ENCODE measurements at places on chromosomes 1 and 21.

- no peak for DNase-seq
Measured at GRCh38 chr1:82565146-82565545, 764.4 kb downstream of the ADGRL2 start.

GRCh38 chr1:115239426-115239825, 98.6 kb downstream of the NGF start:
- no peak for DNase-seq

DNA sequence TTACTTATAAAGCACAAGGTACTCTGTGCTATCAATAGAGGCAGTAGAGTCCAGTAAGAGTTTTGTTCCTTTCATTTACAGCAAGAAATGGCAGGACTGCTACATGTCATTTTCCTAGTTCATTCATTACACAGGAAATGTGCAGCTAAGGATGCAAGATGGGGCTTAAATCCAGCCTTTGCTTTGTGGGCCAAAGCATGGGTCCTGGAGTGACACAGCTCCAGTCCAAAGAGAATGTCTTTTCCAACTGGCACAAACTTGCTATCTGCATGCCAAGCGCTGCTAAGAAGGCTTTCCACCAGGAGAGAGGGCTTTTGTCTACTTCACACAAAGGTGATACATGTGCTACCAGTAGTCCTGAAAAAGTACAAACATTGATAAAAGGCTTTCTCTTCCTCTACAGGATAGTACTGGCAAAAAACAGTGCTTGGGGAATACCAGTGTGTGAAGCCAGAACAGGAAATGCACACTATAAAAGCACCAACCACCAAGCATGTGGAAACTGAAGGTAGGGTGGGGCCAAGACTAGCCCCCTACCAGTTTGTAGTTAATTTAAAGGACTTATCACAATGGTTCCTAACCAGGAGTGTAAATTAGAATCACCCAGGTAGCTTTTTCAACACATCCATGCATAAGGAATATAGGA, 68.7 kb downstream of the ARID4B start:
- DNase-seq, result no peak

- no peak for DNase-seq
Measured at GRCh38 chr1:160267284-160267991, 5.1 kb upstream of the DCAF8 start.

DNA sequence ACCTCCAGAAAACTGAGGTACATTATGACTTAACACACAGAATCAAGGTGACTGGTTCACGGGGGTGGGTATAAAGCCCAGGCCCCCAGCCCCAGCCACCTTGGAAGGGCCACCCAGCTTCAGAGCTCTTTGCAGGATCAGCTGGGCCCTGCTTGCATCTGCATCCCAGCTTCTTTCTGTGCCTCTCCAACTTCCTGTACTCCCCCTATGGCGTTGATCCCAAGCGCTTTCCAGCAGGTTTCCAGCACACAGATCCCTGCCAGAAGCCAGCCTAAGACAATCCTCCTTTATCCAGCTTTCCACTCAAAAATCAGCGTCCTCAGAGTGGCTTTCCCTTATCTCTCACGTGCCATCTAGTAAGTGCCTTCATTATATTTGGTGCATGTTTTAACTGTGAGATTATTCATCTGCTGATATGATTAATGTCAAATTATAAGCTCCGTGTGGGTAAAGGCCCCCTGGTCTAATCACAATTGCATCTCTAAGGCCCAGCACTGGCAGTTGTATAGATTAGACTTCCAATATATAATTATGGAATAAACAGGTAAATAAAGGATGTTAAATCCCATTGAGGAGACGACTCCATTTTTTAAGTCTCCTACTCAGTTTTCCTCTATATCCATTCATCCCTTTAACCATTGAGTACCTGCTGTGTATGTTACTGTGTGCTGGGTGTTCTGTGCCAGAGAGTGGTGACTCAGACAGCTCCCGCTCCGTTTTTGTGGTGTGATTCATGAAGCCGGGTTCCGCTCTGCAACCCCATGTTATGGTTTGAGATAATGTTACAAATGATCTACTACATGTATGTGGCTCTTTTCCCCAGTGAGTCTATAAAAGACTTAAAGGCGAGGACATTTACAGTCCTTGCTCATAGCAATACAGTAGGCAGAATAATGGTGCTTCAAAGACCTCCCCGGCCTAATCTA, 387.6 kb downstream of the PCP4 start:
- DNase-seq, result peak; percentile 51

- DNase-seq, result no peak
Measured at GRCh38 chr1:194267021-194267420, 1080.6 kb upstream of the B3GALT2 start.

DNA sequence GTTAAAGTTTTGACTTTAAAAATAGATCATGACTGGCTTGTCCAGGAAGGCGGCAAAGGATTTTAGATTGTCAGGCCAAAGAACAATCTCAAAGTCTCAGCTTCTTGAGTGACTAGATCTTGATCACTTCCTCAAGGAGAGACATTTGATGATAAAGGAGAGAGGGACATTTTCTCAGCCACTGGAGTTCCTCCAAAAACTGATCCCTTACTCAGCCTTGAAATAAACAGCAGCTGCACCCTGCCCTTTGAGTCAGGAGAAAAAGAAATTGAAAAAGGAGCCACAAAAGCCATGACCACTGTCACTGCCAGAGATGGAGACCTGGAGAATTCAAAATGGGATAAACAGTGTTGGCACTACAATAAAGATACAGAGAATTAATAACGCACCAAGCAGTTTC, 288.4 kb upstream of the PRMT6 start:
- DNase-seq, result no peak

DNA sequence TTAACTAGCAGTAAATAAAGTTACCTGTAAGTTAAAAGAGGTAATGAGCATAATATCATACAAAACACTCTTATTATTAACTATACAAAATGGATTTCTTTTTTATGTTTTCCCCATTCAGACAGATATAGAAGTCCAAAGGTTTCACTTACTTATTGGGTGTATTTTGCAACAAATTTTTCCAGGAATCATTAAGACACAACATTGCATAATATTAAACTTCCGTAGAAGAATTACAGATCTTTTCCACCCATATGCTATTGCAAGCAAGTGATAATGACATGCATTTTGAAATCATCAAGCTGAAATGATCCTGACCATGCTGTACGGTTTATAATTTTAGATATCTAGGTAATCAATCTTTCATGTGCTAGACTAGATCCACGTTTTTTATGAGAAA, 957.0 kb downstream of the NCAM2 start:
- no peak for DNase-seq

DNA sequence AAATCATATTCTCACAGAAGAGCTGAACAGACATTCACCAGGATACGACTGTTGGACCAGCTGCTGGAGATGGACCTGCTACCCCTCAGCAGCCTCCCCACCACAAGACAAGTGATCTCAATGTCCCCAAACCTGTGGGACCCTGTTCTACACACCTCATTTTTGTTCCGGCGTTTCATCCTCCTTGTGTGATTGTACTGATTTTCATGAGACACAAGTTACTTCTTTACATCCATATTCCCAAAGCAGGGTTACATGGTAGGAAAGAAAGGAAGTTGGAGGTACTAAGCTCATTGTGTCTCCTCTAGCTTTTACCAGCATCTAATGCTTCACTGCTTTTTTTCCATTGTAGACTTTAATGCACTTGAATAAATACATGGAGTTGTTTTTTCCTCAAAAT, 8.7 kb downstream of the ADAMTS1 start:
- no peak for DNase-seq

- no peak for DNase-seq
Measured at GRCh38 chr21:42637267-42638041, 16.0 kb upstream of the PDE9A start.

DNA sequence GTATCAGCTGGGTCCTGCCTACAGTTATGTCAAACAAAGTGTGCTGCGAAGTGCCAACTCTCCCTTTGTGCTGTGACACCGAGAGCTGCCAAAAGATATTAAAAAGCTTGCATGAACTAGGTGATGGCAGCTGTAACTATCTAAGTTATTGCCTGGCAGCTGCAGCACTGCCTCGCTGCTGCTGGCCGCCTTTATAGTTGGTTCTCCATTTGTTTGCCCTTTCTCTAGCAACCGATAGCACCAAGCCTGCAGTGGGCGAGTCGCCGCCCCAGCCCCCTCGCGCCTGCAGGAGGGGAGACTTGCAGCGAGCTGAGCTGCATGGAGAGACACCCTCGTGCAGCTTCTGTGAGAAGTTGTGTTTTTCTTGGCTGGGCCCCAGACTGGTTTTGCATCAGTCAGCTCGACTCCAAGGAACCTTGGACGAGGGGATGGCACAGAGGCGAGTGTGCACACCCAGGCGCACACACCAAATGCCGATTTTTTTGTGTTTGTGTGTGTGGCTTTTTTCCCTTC, 330.6 kb downstream of the RPS6KC1 start:
- DNase-seq, result peak; percentile 29

- DNase-seq, result no peak
Measured at GRCh38 chr1:212512816-212513559, 80.3 kb downstream of the NENF start.

- no peak for DNase-seq
Measured at GRCh38 chr1:205346956-205347574, 9.7 kb downstream of the KLHDC8A start.

DNA sequence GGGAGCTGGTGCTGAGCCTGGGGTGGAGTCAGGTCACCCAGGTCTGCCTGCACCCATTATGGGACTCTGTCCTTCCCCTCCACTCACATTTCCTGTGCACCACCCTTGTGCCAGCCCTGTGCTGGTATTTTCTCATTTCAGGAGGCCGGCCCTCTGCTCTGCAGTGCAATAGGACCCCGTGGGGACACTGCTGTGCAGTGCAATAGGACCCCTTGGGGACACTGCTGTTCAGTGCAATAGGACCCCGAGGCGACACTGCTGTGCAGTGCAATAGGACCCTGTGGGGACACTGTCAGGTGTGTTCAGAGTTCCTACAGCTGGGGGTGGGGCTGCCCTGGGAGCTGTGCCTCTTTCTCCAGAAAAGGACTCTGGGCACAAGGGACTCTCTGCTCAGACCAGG, 36.2 kb upstream of the DMBX1 start:
- no peak for DNase-seq

GRCh38 chr21:34043333-34043732, 30.0 kb upstream of the MRPS6 start:
- no peak for DNase-seq

DNA sequence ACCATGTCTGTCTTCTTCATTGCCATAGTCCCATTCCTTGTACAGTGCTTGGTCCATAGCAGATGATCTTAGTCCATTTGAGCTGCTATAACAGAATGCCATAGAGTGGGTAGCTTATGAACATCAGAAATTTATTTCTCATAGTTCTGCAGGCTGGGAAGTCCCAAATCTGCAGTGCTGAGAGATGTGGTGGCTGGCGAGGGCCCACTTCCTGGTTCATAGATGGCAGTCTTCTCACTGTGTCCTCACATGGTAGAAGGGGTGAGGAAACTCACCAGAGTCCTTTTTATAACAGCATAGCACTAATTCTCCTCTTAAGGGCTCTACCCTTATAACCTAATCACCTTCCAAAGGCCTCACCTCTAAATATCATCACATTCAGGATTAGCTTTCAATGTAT, 23.1 kb upstream of the RAP1A start:
- no peak for DNase-seq

DNA sequence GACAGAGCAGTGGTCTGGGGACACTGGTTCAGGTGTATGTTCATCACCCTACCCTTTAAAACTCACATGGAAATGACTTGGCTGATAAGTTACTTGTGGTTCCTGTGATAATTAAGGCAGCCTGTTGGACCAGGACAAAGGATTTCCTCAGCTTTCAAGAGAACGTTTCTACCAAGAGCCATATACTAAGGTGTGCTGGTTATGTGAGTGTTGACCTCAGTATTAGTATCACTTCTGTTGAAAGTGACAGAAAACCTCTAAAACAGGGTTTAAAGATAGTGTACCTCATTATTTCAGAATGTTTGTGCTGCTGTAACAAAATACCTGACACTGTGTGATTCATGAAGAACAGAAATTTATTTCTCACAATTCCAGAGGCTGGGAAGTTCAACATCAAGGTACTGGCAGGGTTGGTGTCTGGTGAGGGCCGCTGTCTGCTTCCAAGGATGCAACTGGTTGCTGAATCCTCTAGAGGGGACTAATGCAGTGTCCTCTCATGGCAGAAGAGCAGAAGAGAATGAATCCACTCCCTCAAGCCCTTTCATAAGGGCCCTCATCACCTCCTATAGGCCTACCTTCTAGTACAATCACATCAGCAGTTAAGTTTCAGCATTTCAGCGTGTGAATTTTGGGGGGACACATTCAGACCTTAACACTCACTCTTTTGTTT, 54.9 kb downstream of the UCK2 start:
- no peak for DNase-seq

DNA sequence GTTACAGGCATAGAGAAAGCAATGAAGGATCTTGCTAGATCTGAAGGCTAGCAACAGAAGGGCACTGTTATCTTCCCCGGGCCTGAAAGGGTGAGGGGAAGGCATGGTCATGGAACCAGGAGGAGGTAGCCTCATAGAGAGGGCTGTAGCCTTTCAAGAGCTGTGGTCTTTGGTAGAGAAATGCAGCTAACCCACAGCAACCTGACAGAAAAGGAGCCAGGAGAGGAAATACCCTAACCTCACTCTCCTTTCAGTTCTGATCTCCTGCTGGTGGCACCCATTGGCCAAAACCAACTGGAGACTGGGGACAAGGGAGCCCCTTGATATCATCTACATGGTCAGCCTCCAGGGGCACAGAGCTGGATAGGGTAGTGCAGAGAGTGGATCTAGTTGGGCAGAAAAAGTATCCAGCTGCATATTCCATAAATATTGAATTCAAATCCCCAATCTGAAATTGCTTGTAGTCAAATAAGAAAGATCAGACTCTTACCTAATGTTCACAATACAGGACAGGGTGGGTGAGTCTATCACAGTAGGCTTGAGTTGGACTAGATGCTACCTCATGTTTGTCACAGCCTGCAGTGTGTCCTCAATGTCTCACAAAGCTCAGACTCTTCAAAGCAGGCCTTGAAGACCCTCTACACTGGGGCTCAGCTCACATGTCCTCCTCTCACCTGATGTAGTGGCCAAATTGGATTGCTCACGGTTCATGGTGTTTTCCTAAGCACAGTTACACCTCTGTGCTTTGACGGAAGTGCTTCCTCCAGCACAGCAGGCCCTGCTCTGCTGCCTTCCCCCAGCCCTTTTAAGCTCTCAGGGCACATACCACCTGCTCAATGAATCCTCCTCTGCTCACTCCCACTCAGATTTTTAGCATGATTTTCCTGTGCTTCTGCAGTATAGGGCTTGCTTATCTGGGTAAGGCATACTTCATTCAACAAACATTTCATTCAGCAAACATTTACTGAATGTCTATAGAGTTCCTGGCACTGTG, 74.1 kb upstream of the JUN start:
- DNase-seq, result no peak

All from head of caudate nucleus (tissue), 42 donors.